ENCODE measurements at places on chromosomes 3 and 15. TPM values are rescaled to one million over a fixed set of nuclear protein-coding genes. Genes with fewer than 3 reads are reported as not detected.
A peak's percentile ranks its signal among the peaks of the same experiment; 100 is the strongest.

DNA sequence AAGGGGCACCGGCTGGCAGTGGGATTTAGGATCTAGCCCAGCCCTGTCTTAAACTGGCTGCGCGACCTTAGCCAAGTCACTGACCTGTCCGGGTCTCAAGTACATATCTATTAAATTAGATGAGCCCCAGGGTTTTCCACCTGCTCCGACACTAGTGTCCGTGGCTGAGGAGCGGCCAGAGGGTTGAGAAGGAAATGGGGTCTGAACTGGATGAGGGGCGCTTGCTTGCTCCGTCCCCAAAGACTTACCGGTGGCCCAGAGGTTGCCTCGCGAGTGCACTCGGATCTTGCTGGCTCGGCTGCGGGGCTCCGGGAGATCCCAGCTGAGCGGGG lies 285 bp downstream of the NMB start:
- no peak for DNase-seq

- DNase-seq, result no peak
Measured at GRCh38 chr15:71612397-71612722, 198.0 kb upstream of the NR2E3 start.

- DNase-seq, result no peak
Measured at GRCh38 chr3:54818486-54818885, 109.4 kb downstream of the LRTM1 start.

DNA sequence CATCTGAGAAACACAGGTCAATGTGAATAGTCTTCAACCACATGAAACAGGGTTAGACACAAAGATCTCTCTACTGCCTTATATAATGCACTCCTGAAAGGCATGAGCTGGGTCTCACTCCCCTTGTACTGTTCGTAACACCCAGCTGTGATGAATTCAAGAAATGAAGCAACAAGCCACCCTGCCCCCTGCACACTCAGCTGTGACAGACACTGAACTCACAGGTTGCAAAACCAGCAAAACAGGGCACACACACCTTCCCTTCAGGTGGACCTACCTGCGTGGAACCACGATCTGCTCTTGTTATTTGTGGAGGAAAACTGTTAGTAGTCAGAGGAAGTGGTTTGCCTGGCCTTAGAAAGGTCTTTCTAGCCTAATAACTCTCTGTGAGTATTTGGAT lies 64.5 kb downstream of the CERS3 start:
- DNase-seq, result no peak

DNA sequence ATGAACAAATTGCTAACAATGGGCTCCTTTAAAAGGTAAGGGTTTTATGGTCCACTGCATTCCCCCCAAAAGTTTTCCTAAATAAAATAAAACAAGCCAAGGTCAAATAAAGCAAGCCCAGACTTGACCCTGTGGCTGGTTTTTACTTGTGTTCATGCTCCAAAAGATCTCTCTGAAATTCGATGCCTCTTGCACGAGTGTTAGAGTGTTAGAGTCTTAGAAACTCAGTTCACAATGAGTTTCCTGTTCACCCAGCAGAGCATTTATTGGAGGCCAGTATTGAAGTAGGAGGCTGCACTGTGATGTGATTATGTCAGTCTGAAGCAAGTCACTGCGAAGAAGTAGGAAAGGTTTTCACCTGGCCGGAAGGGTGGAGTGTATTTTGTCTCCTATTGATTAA lies 59.9 kb upstream of the LRTM1 start:
- DNase-seq, result no peak

- no peak for DNase-seq
Measured at GRCh38 chr3:39665441-39665840, 144.0 kb upstream of the MYRIP start.

DNA sequence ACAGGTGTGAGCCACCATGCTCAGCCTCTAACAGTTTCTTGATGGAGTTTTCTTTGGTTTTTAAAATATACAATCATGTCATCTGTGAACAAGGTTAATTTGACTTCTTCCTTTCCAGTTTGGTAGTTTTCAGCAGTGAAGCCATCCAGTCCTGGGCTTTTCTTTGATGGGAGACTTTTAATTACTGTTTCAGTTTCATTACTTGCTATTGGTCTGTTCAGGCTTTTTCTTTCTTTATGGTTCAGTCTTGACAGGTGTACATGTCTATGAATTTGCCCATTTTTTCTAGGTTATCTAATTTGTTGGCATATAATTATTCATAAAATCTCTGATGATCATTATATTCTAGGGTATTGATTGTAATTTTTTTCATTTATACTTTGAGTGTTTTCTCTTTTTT lies 36.8 kb downstream of the PFN2 start:
- no peak for DNase-seq

GRCh38 chr3:6416049-6416661 lies 444.8 kb upstream of the GRM7 start:
- no peak for DNase-seq

- no peak for DNase-seq
Measured at GRCh38 chr3:115687721-115688120, 64.4 kb downstream of the GAP43 start.

GRCh38 chr3:153768561-153769469 lies 352.4 kb upstream of the ARHGEF26 start:
- DNase-seq, result peak; percentile 16

DNA sequence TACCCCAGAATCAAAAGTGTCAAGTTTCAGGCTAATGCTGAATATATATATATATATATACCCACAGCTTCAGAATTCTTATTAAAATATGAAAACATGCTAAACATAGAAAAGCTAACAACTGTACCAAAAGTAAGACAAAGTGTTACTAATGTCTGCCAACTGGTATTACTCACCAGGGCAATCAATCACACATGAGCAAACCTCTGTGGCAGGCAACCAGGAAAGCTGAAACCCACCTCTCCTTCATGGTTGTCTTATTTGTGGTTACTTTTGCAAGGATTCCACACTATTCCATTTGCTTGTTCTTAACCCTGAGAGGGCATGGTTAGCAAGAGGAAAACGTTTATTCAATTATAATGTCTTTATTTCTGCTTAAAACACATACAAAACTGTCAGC lies 512.3 kb upstream of the MDFIC2 start:
- no peak for DNase-seq

DNA sequence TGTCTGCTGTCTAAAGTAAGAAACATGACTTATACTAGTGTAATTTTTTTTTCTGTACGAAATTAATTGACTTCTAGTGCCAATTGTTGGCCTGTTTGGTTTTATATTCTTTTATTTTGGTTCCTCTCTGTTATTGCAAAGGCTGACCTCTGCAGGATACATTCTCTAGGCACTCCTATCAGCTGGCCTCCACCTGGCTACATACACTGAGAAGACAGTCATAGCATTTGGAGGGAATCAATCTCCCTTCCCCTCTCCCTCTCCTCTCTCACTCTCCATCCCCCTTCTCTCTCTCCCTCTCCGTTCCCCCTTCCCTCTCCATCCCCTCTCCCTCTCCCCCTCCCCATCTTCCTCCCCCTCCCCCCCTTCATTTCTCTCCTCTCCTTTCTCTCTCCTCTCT lies 116.7 kb downstream of the MCTP2 start:
- no peak for DNase-seq

- DNase-seq, result no peak
Measured at GRCh38 chr15:47553947-47554346, 163.4 kb upstream of the SEMA6D start.

- no peak for DNase-seq
Measured at GRCh38 chr15:67322481-67322880, 67.9 kb downstream of the IQCH start.

- no peak for DNase-seq
Measured at GRCh38 chr15:92915766-92916435, 15.8 kb downstream of the CHD2 start.

GRCh38 chr3:127809211-127809610 lies 13.1 kb downstream of the MGLL start:
- no peak for DNase-seq

DNA sequence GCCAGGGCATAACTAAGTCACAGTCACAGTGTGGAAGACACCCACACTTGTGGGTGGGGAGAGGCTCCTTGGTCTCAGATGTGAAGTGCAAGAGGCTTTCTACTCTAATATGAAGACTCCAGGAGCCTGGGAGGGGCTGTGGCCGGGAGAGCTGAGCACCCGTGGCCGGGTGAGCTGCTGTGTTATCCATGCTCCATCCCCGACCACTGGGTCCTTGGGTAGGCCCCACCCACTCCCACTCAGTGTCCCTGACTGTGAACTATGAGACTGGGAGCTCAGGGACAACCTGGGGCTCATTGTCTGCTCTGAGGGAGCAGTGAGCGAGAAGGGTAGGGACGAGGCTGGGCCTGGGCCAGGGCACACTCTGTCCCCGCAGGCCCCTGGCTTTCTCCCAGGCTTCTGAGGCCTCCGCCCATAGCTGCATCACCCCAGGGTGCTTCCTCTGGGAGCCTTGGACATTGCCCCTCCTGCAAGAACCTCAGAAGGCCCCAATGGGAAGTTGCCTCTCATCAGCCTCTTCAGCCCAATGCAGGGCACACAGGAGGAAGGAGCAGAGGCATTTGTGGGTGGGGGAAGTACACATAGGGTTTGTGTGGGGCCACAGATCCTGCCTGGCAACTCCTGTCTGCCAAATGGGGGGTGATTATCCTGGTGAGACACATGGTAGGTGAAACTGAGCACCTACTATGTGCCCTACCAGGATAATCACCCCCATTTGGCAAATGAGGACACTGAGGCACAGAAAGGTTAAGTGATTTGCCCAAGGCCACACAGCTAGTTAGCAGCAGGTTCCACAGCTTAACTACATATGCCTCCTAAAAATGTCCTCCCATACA lies 2.4 kb downstream of the ANPEP start:
- no peak for DNase-seq

DNA sequence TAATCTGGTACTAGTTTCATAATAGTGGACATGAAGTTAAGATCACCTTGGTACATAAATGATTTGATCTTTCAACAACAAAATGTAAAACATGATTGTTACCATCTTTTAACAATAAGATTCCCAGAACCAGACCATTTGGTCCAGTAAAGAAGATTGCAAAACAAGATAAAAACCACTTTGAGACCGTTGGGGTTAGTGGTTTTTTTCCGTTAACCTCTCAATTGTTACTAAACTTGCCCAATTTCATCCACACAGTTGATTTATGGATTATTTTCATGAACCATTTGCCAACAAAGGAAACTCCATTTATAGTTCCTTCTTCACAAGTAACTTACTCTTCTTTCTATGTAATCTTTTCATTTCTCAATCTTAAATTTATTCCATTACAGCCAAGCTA lies 53.8 kb downstream of the ATP8B4 start:
- no peak for DNase-seq

DNA sequence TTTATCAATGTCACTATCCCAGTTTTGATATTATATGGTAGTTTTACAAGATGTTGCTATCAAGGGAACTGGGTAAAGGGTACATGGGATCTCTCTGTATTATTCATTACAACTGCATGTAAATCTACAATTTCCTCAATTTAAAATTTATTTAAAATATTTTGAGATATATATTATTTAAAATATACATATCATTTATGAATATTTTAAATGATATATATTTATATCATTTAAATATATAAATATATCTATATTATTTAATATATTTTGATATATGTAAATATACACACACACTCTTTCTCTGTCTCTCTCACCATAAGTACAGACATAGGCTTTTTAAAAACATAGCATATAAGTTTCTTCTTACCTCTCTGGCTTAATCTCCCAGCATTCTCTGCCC lies 104.7 kb downstream of the TP63 start:
- DNase-seq, result no peak

- no peak for DNase-seq
Measured at GRCh38 chr15:39582286-39582976, 1.6 kb downstream of the THBS1 start.

GRCh38 chr3:151775314-151776258 lies 38.3 kb upstream of the AADAC start:
- no peak for DNase-seq

DNA sequence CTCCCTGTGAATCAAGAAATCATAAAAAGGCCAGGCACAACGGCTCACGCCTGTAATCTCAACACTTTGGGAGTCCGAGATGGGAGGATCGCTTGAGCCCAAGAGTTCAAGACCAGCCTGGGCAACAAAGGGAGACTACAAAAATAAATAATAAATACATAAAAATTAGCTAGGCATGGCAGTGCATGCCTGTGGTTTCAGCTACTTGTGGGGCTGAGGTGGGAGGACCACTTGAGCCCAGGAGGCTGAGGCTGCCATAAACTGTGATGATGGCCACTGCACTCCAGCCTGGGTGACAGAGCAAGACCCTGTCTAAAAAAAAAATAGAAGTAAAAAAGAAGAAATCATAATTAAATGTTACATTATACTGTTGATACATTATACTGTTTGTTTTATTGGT lies 28.0 kb upstream of the DCUN1D1 start:
- no peak for DNase-seq

- DNase-seq, result no peak
Measured at GRCh38 chr3:143330296-143330868, 210.8 kb downstream of the CHST2 start.

DNA sequence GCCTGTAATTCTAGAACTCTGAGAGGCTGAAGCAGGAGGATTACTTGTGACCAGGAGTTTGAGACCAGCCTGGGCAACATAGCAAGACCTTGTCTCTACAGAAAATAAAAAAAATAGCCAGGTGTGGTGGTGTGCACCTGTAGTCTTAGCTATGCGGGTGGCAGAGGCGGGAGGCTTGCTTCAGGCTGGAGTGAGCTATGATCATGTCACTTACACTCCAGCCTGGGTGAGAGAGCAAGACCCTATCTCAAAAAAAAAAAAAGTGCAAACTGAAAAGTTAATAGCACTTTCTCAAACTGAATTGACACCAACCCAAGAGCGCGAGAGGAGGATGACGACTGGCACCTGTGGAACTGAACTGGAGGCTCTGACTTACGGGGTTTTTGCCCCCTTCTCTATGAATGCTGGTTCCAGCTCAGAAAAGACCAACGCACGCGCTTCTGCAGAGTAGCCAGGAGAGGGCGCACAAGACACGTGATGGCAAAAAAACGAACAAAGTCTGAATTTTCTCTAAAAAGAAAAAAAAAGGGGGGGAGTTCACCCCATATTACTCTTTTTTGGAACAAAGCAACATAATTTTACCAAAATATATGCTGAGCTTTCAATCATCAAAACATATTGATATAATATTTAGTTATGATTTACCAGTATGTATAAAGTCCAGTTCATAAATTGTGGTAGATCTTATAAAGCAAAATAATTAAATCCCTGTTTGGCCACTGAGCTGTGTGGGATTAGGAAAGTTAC lies 23.7 kb downstream of the CFAP92 start:
- no peak for DNase-seq

DNA sequence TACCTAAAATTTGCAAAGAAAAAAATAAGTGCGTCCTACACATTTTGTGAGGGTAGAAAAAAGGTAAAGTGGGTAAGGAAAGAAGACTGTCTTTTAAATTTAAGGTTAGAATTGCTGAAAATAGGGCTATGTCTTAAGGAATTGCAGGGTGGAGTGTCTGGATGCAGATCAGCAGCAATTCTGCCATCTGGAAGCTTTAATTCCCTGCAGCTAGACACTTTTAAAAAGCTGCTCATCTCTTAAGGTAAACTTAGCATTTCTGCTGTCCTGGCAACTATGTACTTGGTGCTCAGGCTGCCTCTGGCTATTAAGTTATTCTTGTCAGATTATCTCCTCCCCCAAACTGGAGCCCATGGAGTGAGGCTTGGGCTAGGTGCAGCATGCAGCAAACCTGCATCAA lies 420.2 kb downstream of the SI start:
- DNase-seq, result no peak

- no peak for DNase-seq
Measured at GRCh38 chr15:81893182-81893835, 152.5 kb downstream of the MEX3B start.

The DZIP1L gene
- polyA plus RNA-seq, result 14.0 TPM

The ITIH1 gene
- 0.56 TPM for polyA plus RNA-seq

The GPR156 gene
- polyA plus RNA-seq, result 3.2 TPM

The TIMP4 gene
- 1.1 TPM for polyA plus RNA-seq

The DUOXA2 gene
- not detected for polyA plus RNA-seq

The GADL1 gene
- polyA plus RNA-seq, result 4.3 TPM

The FOXB1 gene
- polyA plus RNA-seq, result not detected

The SYNM gene
- 1.7 TPM for polyA plus RNA-seq

The ESYT3 gene
- polyA plus RNA-seq, result 1.1 TPM

The LRRC31 gene
- polyA plus RNA-seq, result 0.27 TPM
